ENCODE measurements at places on chromosomes 3 and 15.

DNA sequence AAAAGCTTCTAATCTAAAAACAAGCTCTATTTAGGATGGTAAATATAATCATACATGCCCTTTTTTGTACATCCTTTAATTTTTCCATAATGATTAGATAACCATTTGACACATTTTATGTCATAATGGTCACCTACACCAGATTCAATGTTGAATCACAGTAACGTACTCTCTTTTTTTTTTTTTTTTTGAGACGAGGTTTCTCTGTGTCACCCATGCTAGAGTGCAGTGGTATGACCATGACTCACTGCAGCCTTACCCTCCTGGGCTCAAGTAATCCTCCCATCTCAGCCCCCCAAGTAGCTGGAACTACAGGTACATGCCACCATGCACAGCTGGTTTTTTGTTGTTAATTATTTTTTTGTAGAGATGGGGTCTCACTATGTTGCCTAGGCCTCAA lies 49.2 kb downstream of the PROS1 start:
- DNase-seq: no peak

GRCh38 chr3:172106037-172106954 lies 66.9 kb downstream of the FNDC3B start:
- DNase-seq: no peak

DNA sequence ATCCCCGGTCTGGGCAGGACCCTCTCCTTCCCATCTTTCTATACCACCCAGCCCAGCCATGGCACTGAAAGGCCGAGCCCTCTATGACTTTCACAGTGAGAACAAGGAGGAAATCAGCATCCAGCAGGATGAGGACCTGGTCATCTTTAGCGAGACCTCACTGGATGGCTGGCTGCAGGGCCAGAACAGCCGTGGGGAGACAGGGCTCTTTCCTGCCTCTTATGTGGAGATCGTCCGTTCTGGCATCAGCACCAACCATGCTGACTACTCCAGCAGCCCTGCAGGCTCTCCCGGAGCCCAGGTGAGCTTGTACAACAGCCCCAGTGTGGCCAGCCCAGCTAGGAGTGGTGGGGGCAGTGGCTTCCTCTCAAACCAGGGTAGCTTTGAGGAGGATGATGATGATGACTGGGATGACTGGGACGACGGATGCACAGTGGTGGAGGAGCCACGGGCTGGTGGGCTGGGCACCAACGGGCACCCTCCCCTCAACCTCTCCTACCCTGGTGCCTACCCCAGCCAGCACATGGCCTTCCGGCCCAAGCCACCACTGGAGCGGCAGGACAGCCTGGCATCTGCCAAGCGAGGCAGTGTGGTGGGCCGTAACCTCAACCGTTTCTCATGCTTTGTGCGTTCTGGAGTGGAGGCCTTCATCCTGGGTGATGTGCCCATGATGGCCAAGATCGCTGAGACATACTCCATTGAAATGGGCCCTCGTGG lies 1.5 kb downstream of the SNX33 start:
- DNase-seq: no peak

- DNase-seq: no peak
These were observed 5.5 kb downstream of the AP2M1 start for GRCh38 chr3:184180165-184180564.

DNA sequence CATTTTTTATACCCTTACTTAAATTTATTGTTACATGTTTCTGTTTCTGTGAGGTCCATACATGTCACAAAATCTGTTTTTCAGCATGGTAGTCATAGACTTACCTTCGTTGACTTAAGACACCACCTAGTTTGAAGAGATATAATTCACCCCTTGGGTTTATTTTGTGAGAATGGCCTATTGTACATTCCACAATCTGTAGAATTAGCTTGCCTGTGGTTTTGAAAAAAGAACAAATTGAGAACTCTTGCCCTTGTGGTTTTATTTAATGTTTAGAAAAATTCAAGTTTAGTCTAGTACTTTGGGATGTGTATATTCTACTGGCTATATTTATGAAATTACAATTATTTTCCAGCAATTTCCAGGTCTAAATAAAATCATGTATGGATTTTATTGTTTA lies 31.6 kb downstream of the FILIP1L start:
- DNase-seq: no peak

DNA sequence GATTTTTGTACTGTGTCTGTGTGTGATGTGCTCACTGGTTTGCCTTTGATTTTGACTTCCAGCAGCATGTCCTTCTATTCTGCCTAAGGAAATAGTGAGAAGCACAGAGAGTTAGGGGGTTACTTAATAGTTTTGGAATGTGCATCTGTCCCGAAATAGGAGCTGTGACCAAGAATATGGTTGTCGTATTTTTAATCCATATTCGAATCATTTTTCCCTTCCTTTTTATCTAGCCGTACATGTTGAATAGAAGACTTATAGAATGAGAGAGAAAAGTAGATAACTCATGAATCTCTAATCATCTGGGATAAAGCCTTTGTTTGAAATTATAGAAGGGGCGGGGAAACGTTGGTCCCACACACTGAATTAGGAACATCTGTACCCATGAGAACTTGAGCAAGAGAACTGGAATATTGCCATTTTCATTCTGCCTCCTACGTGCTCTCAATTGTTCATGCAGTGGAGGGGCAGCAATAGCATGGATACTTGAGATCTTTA lies 23.6 kb downstream of the CRTC3 start:
- no peak for DNase-seq

DNA sequence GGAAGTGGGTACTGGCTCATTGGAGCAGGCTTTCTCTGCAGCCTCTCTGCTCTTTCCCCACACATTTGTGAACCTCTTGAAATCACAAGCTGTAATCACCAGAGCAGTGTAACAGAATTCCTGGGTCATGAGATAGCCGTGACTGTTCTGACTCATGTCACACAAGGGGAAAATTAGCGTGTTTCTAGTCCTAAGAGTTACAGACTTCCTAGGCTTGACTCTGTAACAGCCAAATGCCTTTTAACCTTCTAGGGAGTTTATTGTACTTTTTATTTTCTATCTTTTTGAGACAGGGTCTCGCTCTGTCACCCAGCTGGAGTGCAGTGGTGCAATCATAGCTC lies 54.7 kb upstream of the TRAK1 start:
- no peak for DNase-seq

DNA sequence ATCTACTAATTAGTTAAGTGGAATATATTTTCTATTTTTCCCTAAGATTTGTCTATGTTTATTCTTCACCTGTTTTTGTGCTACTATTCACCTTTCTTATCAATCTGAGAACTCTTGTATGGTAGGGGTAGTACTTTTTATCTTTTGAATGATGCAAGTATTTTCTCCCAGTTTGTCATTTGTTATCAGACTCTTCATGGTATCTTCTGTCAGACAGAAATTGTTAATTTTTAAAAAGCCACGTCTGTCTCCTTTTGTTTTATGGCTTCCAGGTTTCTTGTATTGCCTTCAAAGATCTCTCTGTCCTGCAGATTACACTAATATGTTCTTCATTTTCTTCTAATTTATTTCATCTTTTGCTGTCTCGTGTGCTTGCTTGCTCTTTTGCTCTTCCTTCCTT lies 184.3 kb downstream of the PCCB start:
- DNase-seq: no peak

- DNase-seq: no peak
These were observed 35.6 kb downstream of the PLA2G4D start for GRCh38 chr15:42058791-42059190.

- DNase-seq: no peak
These were observed 3.0 kb upstream of the TJP1 start for GRCh38 chr15:29825227-29825626.

DNA sequence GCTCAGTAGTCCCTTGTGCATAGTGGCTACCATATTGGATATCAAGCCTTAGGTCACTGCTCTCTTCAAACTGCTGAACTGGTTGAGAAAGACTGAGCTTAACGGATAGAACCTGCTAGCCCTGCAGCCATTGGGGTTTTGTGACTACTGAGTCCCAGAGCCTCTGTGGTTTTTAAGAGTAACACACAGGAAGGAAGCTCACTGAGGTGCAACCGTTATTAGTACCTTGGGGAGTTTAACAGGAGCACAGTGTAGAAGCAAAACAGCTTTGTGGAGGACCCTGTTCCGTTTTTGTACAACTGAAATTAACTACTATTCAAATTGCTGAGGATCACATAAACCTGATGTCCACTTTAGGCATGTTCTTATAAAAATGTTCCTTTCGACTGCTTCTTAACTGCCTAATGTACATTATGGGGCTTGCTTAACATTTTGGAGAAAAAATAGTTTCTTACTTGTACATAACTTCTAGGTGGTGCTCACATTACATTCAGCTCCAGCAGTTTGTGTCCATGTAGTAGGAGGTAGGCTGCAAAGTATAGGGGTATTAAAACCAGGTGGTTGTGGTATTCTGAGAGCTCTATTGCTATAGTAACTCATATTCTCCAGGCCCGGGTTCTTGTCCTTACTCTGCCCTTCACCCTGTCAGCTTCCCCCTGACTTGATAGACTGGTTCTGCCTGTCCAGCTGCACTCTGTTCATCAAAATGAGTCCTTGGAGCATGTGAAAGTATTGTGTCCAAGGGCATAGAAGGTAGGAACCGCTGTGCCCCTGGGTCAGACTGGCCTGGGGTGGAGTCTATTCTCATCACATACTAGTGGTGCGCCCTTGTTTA lies 17.3 kb downstream of the PXK start:
- DNase-seq: peak; percentile 94

GRCh38 chr3:154184582-154184981 lies 63.4 kb downstream of the ARHGEF26 start:
- DNase-seq: no peak

GRCh38 chr15:89349206-89349558 lies 14.6 kb upstream of the POLG start:
- no peak for DNase-seq

GRCh38 chr3:45319996-45320305 lies 68.4 kb upstream of the LARS2 start:
- DNase-seq: no peak

DNA sequence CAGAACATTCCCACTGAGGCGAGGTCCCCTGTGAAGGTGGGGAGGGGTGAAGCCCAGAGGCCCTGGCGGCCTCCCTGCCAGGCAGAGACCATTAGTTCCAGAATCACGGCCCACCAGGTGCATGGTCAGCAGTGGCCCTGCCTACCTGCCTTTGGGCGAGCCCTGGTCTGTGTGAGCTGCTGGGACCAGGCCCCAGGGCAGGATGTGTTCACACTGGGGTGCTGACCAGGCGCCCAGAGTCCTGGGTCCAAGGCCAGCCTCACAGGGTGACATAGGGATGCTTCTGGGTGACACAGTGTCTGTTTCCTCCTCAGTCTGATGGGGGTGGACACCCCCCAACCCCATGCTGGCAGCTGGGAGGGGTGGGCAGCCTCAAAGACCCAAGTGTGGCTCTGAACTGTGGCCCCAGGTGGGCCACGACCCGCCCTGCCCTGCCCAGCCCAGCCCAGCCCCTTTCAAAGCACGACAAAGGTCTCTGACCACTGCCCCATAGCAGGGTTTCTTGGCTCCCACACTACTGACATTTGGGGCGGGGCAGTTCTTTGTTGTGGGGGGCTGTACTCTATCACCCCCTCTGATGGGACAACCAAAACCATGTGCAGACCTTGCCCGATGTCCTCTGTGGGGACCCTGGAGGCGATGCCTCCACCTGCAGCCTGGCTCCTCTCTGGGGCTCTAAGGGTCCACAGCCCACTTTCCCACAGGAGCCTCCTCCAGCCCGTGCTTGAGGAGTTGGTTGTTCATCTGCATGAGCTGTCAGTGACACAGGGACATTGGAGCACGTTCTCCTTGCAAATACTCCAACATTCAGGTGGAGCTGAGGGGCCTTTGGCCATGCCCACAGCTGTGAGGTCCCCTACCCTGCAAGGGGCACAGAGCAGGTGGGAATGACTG lies 44.8 kb upstream of the SLC41A3 start:
- DNase-seq: no peak

DNA sequence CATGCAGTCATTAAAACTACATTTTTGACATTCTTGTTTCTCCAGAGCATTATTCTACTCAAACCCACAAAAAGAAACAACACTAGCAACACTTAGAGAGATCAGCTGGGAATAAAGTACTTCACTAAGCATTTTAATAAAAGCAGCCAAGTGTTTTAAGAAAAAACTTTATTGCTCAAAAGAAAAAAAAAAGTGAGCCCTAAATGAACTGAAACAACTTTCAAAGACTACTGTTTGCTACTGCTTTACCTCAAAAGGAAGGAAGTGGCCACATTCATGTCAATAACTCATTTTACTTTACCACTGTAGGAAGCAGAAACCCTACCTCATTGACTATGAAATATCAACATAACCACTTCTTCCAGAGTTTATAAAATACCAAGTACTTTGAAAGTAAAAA lies 91.3 kb downstream of the UACA start:
- DNase-seq: peak; percentile 4

GRCh38 chr3:133938770-133939462 lies 43.2 kb upstream of the RAB6B start:
- no peak for DNase-seq

- DNase-seq: no peak
These were observed 83.5 kb downstream of the AQP9 start for GRCh38 chr15:58221591-58222241.

DNA sequence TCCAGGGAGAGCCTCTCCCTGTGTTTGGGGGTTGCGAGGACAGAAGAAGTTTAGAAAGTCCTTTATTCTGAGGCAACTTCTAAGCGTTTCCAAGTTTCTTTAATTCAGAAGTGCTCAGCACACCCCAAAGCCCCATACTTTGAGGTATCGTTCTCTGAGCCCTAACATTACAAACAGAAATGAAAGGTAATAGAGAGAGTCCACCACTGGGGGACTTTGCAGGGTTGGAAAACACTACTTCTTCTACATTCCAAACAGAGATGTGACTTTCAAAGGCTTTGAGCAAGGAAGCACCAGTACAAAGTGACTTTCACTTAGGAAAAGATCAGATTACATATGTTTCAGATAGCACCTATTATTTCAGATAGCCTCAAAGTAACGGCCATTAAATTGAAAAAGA lies 6.2 kb upstream of the ZNF280D start:
- DNase-seq: no peak

GRCh38 chr3:126034481-126035361 lies 49.2 kb downstream of the SLC41A3 start:
- DNase-seq: no peak

DNA sequence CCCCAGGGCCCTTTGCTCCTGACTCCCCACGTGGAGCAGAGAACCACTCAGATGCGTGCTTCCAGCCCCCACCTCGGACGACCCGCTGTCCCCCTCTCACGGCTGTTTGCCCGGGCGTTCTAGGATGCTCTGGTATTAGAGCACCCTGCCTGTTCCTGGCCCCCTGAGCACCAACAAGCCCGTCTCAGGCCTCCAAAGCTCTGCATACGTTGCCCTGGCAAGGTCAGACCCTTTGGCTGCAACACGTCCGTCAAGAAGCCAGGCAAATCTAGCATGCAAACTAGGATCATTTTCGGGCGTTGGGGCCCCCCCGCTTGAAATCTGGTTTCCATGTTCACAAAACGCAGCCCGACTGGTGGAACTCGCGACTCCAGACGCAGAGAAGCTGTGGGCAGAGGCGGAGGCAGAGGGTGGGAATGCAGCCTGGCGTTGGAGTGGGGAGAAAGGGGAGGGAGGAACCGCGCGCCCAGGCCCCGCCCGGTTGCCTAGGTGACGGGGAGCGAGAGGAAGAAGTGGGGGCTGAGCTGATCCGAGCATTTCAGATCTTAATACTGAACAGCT lies 86.2 kb upstream of the PIAS1 start:
- peak; percentile 48 for DNase-seq

Data from HL-60 (cell line).